ENCODE measurements at places on chromosomes 7 and 10. TPM values are rescaled to one million over a fixed set of nuclear protein-coding genes. Genes with fewer than 3 reads are reported as not detected.

The ZNF804B gene
- not detected for total RNA-seq

The SLC18A2 gene
- under 0.01 TPM for total RNA-seq

The PRR15 gene
- 0.59 TPM for total RNA-seq

The GNGT1 gene
- not detected for total RNA-seq
